Adrenal gland (tissue), 19 donors: ENCODE measurements at places on chromosomes 3 and 15. TPM values are rescaled to one million over a fixed set of nuclear protein-coding genes. Genes with fewer than 3 reads are reported as not detected.

DNA sequence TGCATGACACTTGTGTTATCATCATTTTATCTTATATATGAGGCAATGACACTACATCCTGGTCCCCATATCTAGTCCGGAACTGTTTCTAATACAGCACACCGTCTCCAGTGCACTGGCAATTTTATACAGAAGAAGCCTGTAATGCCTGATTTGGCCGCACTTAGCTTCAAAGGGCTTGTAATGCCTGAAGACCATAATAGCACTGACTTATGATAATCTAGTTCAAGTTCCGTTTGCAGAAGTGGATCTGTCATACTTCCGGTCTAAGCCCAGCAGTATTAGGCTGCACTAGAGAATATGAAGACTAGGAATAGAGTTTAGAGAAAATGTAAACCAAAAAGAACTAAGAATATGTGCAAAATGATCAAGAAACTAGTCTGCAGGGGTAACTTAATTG is 1.3 kb downstream of the BNIP2 start:
- DNase-seq = no peak

GRCh38 chr15:84947947-84948830 is 33.5 kb upstream of the PDE8A start:
- peak; percentile 87 for DNase-seq

Gene FURIN
- total RNA-seq = 49.8 TPM

GRCh38 chr3:70763894-70764293 is 451.5 kb upstream of the MDFIC2 start:
- DNase-seq = no peak
